ENCODE measurements at places on chromosomes 7 and 10.

GRCh38 chr10:48598936-48599829 lies 5.7 kb downstream of the ARHGAP22 start:
- no peak for DNase-seq

- DNase-seq = no peak
Measured at GRCh38 chr7:4040109-4040928, 641.8 kb upstream of the FOXK1 start.

GRCh38 chr10:24344279-24344678 lies 135.3 kb downstream of the KIAA1217 start:
- DNase-seq = no peak

DNA sequence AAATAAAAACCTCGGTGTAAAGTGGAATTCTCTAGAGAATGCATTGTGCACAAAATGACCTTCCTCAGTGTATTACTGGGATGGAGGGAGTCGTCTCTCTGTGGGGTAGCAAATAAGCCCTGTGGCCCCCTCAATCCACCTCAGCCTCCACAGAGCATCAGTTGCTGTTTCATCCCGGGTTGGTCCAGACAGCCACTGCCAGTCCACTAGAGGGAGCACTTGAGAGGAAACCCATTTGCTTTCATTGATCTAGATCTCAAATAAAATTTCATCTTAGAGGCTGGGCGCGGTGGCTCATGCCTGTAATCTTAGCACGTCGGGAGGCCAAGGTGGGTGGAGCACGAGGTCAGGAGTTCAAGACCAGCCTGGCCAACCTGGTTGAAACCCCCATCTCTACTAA lies 1128.7 kb downstream of the CNTNAP2 start:
- DNase-seq = peak; percentile 21

- DNase-seq = no peak
Measured at GRCh38 chr7:22591271-22591670, 91.3 kb upstream of the STEAP1B start.

DNA sequence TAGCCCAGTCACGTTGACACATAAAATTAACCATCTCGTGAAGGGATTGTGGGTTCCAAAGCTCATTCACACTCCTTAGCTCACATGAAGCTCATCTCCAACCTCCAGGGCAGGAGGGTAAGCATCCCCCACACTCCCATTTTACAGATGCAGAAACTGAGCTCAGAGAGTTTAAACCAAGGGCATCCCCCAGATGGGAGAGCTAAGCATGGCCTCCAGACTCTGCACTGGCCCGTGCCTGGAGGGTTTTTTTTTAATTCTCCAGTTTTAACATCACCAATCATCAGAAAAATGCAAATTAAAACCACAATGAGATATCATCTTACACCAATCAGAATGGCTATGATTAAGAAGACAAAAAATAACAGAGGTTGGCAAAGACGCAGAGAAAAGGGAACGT lies 53.3 kb upstream of the TCF7L2 start:
- no peak for DNase-seq

- DNase-seq = no peak
Measured at GRCh38 chr10:7085147-7085912, 325.5 kb downstream of the SFMBT2 start.

DNA sequence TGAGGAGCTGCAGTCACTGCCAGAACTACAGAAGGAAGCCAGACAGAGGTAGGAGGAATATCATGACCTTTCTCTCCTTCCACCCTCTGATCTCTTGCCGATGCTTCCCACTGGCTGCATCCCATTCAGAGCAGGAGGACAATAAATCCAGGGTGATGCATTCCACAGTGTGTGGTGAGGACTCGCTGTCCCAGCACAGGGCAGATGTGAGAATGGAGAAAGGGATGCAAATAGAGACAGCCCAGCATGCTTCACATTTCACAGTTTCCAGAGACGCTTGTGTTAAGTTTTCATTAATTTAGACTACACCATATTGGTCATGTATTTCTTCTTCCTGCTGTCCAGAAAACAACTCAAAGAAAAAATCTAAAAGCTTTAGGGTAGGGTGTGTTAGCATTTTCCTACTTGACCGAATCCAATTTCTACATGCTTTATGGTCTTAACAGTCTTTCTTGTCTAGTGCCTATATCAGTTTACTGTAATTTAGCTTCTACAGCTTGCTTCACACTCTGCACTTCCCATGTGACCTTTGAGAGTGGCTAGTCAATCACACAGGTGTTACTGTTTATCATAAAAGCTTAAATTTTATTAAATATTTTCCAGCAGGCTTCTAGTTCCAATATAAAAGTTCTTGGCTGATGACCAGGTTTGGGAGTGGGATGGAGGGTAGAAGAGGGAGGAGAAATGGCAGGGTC lies 155.6 kb downstream of the RAPGEF5 start:
- no peak for DNase-seq

DNA sequence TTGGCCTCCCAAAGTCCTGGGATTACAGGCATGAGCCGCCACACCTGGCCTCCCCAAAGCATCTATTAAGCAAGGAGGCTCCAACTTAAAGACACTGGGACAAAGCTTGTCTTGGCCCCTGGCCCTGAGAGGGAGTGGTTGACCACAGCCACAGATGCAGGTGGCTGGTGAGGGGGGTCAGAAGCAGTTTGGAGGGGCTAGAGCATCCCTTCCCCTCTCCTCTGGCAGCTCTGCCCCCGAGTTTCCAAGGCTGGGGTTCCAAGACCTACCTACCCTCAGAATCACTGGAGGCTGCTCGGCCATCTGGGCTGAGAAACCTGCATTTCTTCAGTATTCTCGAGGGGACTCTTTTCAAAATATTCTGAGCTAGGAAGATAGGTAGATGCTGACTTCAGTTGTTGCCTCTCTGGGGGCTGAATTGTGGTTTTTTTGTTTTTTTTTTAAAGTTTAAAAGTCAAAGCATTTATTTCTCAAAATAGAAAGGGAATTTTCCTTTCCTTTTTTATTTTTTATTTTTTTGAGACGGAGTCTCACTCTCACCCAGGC lies 32.6 kb downstream of the DDIT4 start:
- DNase-seq = no peak

DNA sequence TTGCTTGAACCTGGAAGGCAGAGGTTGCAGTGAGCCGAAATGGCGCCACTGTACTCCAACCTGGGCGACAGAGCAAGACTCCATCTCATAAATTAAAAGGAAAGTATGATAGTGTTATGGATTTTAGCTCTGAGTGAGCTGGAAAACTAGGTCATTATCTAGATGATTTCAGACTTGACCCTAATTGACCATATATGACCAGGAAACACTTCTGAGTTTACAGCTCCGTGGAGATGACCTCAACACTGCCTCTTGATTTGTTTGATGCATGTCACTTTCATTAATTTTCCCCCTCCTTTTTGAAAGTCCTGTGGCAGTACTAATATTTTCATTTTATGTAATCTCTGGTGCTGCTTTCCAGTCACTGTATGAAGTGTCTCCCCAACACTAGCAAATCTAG lies 7.8 kb upstream of the SEC61A2 start:
- DNase-seq = no peak

GRCh38 chr10:101601541-101601940 lies 13.4 kb downstream of the DPCD start:
- DNase-seq = no peak

- DNase-seq = no peak
Measured at GRCh38 chr10:17006631-17007417, 122.8 kb downstream of the CUBN start.

DNA sequence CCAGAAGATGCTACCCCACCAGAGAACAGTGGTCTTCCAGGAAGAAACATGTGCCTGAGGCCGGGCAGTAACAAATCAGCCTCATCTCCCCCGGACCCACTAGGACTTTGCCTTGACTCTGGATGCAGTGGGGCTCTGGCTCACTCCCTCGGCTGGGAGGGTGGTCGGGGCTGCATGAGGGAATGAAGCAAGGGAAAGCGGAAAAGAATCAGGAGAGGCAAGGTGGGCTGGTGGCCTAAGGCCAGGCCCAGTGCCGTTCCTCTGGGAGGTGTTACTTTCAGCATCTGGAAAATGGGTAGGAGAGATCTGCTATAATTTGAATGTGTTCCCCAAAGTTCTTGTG lies 51.8 kb downstream of the CLEC2L start:
- no peak for DNase-seq

GRCh38 chr7:72025381-72025960 lies 386.7 kb downstream of the CALN1 start:
- DNase-seq = no peak

DNA sequence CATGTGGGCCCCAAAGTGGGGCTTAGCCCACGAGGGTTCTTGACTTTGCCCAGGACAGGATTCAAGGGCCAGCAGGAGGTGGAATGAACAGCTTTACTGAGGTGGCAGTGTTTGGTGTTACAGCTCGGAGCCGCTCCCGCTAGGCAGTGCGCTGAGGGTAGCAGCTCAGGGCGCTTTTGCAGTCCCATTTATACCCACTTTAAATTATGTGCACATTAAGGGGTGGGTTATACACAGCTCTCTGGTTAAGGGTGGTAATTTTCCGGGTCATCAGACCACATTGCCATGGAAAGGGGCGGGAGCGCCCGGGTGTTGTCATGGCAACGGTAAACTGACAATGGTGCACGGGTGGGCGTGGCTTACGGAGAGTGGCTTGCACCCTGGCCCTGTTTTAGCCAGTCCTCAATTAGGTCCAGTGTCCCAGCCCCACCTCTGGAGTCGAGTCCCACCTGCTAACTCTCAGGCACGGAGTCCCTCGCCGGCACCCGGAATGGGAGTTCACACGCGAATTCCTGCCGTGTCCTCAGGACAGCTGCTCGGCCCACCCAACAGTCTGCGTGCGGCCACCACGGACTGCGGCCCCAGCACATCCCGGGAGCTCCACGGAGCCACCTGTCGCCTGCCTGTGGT lies 58.2 kb upstream of the PDGFA start:
- no peak for DNase-seq

- no peak for DNase-seq
Measured at GRCh38 chr10:117166418-117167345, 28.6 kb upstream of the VAX1 start.

DNA sequence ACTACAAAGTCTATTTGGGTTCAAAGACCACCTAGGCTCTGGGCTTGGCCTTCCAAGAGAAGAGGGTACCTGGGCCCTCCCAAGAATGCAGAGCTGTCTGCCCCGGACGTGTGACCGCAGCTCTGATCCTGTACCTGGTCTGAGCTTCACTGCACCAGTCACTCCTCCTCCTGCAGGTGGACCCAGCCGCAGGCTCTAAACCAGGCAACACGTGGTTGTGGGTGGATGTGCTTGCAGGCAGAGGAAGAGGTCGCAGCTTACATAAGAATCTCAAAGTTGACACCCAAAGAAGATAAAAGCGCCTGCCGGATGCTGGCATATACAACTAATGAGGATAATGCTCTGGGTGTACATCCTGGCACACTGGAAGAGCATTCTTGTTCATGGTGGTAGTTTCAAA lies 9.4 kb upstream of the PFKP start:
- DNase-seq = no peak

GRCh38 chr7:44975331-44976039 lies 3.3 kb downstream of the MYO1G start:
- no peak for DNase-seq

DNA sequence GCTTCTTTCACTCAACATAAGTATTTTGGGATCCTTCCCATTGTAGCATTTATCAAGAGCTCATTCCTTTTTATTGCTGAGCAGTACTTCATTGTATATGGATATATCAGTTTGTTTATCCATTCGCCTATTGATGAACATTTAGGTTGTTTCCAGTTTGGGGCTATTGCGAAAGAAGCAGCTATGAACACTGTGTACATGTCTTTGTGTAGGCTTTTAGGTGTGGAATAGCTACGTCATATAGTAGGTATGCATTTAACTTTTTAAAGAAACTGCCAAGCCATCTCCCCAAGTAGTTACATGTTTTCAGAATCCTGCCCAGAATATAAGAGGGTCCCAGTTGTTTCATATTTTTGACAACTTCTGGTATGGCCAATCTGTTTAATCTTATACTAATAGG lies 468.1 kb downstream of the IPMK start:
- no peak for DNase-seq

DNA sequence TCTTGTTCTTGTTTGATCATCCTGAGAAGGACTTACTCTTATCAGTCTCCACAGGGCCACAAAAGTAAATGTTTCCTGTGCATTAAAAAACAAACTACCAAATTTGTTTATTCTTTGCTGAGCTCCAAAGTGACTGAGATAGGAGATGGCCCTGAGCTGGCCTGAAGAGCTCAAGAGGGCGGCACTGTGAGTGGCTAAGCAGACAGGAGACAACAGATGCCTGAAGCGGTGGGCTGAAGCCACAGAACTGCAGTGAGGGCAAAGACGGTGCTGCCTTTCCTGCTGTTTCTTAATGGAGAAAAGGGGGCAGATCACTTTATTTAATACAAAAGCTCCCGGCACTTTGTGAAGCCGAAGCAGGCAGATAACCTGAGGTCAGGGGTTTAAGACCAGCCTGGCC lies 379.6 kb downstream of the ARL4A start:
- DNase-seq = no peak

DNA sequence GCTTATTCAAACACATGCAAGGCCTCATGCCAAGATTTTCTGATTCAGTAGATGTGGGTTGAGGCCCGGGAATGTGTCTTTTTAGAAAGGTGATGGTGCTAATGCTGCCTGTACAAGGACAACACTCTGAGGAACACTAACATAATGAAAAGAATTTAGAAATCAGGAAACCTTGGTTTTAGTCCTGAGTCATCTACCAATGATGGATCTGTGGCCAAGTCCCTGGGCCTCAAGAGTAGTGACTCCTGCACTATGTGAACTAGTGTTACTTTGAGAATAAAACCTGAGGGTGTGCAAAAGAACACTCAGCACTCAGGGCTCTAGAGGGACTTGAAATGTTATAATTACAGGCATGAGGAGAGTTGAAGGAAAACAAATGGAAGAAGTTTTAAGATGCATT lies 741.7 kb upstream of the GALNT17 start:
- DNase-seq = no peak

DNA sequence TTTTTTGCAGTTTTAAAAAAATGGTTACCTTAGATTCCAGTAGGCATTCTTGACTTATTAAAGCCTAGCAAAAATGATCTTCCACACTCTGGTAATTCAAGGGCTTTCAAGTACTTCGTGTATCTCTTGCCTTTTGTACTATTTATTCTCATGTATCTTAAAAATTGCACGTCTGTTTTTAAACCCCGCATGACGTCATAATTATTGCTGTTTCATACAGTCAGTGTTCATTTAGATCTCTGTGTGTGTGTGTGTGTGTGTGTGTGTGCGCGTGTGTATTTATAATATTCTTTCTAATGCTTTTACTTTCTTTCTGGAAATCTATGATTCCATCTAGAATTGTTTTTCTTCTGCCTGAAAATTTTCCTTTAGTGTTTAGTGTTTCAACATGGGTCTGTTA lies 234.2 kb downstream of the CCSER2 start:
- DNase-seq = no peak

- DNase-seq = no peak
Measured at GRCh38 chr7:19930051-19930450, 156.6 kb upstream of the TMEM196 start.

Data from stimulated activated CD4-positive, alpha-beta T cell treated with anti-CD3 and anti-CD28 coated beads, Interleukin-1b, Interleukin-23, amount 100 ng/mL, for 48 hours (primary cell).